Brain (organoid and tissue), 16 donors: ENCODE measurements at places on chromosomes 5 and 9.

- DNase-seq, result no peak
These were observed 268.9 kb downstream of the PIK3R1 start for GRCh38 chr5:68484307-68485068.

GRCh38 chr9:93154293-93154903 lies 20.3 kb upstream of the NINJ1 start:
- DNase-seq, result no peak

DNA sequence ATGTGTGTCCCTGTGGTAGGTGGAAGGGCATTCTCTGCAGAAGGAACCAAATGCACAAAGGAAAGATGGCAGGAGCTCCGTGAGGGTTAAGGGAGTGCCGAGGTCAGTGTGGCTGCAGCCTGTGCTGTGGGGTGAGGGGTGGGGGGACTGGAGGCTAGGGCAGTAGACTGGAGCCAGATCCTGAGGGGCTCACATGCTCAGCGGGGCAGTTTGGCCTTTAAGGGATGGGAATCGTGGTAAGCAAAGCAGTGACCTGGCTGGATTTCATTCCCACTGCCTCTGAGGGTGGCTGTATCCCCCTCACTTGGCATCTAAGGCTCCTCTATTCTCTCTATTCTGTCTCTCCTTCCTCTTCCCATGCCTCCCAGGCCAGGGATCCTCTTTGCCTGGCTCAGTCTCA lies 15.6 kb downstream of the PITX1 start:
- no peak for DNase-seq

DNA sequence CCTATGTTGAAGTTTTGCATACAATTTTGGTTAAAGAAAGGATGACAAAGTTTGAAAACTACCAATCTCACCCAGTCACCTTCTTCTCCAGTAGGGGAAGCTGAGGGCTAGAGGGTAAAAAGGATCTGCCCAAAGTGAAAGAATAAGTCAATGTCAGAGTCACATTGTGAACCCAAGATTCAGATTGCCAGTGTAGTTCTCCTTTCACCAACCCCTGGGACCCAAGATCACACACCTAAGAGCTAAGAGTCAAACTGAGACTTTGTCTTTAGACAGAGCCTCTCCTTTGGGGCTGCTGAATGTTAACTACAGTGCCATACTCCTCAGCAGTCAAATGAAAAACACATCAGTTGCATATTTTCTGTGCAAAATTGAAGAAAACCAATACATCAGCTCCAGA lies 210.6 kb downstream of the ATP10B start:
- no peak for DNase-seq

GRCh38 chr5:150622157-150622556 lies 18.3 kb upstream of the SYNPO start:
- no peak for DNase-seq

- DNase-seq, result no peak
These were observed 160.5 kb downstream of the ENTREP1 start for GRCh38 chr9:69485466-69485865.

- DNase-seq, result peak; percentile 28
These were observed 885 bp upstream of the MLLT3 start for GRCh38 chr9:20623021-20623747.

GRCh38 chr5:167453246-167454030 lies 838.0 kb upstream of the WWC1 start:
- DNase-seq, result no peak

DNA sequence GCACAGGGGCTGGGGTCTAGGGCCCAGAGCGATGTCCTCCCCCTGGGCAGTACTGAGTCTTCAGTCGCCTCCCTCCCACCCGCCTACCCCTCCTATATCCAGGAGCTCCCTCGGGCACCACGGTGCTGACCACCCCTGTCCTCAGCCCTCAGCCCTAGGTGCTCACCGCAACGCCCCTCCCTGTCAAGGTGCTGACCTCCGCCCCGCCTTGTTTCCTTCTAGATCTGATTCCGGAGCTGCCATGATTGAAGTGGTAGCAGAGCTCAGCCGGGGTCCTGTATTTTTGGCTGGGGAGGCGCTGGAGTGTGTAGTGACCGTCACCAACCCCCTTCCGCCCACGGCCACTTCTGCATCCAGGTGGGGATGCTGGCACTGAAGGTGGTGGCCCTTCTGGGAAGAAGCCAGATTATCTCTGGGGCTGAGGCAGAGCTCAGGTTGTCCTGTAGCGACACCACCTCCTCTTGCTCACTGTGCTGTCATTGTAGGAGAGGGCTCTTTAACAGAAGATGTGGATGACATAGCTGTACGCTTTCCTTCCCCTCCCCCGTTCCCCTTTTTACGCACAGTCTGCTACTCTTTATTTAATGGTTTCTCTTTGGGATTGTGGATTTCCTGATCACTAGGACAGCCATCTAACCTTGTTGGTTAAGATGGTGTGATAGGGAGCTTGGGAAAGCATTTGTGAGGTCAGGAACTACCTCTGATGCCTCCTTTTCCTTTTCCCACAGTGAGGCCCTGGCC lies 598 bp downstream of the RGP1 start:
- DNase-seq, result peak; percentile 35

DNA sequence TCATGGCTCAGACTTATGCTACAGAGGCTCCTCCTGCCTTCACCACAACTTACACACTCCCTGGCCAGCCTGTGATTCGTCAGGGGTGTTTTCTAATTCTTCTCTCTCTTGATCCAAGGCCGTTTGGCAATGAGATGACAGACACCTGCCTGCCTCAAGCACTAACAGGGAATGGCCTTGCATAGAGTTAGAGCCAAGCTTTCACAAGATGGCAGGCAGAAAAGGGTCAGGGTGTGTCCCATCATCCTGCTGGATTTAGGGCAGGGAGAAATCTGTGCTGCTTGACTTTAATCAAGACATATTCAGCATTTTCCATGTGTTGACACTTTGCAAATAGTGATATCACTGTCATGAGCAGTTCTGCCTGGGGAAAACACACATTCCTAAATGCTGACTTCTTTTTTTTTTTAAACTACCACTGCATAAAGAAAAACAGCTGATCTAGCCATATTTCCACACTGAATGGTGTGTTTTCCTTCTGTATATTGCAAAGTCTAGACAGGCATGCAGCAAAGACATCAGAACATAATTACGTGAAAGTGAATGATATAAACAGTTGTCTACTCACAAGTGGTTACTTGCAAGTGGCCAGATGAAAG lies 95.0 kb upstream of the SLC25A48 start:
- DNase-seq, result no peak

DNA sequence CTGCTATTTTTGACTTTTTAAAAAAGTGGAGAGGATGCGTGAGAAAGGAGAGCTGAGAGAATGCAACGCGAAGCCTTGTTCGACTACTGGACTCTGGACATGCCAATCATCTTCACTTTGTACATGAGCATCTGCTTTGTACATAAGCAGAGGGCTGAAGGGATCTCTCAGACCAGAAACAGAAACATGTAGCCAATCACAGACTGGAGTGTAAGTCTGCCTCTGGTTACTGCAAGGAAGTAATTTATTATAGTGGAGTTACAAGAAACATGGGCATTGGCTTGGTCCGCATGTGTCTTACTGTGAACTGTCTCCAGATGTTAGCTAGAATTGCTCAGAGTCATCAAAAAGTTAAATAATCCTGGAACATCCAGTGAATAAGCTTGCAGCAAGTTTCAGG lies 190.0 kb upstream of the GRAMD2B start:
- no peak for DNase-seq

- DNase-seq, result no peak
These were observed 66.2 kb downstream of the SMC5 start for GRCh38 chr9:70324963-70325362.

DNA sequence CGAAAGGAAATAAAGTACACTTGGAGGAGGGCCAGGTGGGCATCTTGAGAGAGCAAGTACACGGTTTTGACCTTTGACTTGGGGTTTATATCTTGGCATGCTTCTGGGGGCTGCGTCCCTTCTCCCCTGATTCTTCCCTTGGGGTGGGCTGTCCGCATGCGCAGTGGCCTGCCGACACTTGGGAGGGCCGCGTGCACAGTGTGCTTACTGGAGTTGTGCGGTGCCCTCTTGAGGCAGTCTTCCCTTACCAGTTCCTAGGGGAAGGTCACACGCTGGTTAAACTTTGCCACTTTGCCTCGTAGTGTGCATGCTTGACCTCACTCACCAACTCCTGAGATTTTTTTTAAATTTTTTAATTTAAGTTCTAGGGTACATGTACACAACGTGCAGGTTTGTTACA lies 4.3 kb upstream of the CLPTM1L start:
- no peak for DNase-seq

DNA sequence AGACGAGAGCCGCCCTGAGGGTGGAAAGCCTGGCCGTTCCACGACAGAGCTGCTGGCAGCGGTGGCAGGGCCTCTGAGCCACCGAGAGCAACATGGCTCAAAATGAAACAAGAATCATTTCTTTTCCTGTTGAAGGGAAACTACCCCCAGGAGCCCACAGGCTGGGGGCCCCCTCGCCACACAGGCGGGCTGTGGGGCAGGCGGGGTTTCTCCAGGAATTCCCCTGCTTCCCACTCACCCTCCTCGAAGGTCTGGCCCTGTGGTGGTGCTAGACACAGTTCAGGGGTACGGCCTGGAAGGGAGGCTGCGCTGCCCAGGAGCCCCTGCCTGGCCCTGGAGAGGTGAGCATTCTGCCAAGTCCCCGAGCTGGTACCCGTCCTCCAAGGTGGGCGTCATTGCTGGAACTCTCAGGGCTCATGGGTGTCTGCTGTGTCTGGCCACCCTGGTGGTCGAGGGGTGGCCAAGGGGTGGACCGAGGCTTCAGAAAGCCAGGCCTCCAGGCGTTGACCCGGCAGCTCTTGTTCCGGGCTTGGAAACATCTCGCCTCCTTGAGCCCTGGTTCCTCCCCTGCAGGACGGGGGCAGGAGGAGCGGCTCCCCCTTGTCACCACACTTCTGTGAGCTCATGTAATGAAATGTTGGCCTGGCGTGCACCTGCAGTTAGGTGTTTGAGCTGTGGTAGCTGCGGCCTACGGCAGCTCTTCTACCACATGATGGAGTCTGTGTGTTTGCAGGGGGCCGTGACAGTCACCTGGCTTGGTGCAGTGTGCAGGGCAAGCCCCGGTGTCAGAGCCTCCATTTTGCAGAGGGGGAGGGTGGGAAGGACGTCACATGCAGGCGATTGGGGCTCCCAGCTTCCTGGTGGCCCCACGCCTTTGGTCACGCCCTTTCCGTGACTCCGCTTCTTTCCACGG lies 65.3 kb downstream of the RXRA start:
- no peak for DNase-seq

- no peak for DNase-seq
These were observed 825.0 kb downstream of the TLR4 start for GRCh38 chr9:118529210-118529609.

DNA sequence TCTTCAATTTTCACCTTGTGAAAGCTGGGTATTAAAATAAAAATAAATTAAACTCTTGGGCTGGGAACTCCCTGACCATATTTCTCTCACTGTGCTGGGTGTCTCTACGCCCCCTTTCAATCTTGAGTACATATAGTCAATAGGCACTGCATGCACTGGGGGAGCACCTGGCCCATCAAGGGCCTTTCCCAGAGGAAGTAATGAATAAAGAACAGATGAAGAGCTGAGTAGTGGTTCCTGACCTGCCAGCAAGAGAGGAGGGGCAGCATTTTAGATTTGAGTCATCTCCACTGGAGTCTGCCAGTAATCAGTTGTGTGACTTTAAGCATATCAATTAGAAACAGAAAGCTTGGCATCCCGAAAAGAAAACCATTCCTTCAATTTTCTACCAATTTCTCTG lies 6.2 kb downstream of the MAPKAP1 start:
- peak; percentile 8 for DNase-seq

- DNase-seq, result no peak
These were observed 98.7 kb downstream of the ADCY2 start for GRCh38 chr5:7494481-7495130.

DNA sequence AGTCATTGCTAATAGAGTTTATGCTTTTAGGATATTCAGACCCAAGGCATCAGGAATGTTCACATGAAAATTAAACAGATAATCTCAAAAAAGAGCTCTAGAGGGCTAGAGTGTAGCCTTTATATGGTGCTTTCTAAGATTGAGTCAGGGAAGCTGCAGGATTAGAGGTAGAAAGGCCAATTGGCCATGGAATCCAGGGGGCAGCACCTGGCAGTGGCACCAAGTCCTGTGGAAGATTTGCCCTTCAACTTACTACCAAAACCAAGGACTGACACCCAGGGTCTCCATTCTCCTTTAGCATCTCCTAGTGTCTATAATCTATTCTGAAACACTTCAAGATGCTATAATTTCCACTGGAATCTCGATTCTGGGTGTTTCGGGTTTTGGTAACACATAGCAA lies 112.4 kb downstream of the ACER2 start:
- no peak for DNase-seq

GRCh38 chr5:56019306-56020272 lies 24.8 kb upstream of the IL6ST start:
- no peak for DNase-seq

GRCh38 chr5:2917524-2917923 lies 166.0 kb upstream of the IRX2 start:
- DNase-seq, result no peak

DNA sequence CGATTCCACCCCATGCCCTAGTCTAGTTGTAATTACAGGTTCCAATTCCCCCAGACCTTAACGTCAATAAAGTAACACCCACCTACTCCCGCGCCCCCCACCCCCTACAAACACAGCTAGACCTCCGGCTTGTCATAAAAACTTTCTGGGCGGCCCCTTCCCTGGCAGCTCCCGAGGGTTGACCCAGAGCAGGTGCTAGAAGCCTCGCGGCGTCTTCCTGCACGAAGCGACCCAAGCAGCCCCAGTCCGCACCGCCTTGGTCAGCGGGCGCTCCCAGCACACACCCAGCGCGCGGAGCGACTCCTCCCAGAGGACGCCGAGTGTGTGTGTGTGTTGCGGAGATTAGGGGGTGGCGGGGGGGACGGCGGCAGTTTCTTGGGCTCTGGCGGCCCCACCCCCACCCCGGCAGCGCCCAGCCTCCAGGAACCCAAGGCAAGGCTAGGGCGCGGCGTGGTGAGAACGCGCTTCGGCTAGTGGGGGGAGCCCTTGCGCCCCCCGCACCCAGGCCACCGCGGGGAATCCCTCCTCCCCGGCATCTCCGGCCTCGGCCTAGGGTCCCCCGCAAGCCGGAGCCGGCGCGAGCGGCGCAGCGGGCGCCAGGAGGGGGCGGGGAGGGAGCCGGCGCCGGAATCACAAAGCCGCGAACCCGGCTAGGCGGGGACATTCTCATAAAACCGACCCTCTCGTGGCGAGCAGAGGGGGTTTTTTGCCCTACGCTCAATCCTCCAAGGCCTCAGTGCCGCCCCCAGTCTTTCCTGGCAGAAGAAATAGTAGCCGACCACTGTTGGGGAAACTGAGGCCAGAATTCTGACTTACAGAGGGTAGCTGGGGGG lies 2.2 kb downstream of the PCDH1 start:
- DNase-seq, result peak; percentile 48

- DNase-seq, result no peak
These were observed 25.4 kb downstream of the ADAMTS2 start for GRCh38 chr5:179319741-179320281.

DNA sequence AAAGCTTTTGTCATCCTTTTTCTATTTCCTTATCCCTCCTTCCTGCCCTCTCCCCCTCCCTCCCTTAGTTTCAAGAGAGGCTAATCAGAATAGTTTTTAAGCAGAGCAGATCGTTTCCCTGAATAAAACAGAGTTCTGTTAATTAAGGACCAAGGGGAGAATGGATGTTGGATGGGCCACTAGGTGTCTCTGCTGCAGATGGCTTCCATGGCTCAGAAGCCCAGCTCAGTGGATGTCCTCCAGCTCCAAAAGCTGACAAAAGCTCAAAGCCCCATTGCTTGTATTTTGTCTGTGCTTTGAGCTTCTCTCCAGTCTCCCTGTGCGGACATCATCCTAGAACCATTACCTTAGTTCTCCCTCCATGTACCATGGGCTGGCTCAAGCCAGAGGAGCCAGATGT lies 21.0 kb upstream of the NPR3 start:
- DNase-seq, result no peak

- DNase-seq, result no peak
These were observed 19.6 kb downstream of the BAAT start for GRCh38 chr9:101365181-101365580.

GRCh38 chr9:131672451-131672850 lies 67.4 kb downstream of the RAPGEF1 start:
- no peak for DNase-seq
